Activated naive CD8-positive, alpha-beta T cell treated with anti-CD3 and anti-CD28 coated beads, Interleukin-2, amount 10 ng/mL, durations not matched to agents 7 days and 5 days (primary cell): ENCODE measurements at places on chromosomes 16 and 17. TPM values are rescaled to one million over a fixed set of nuclear protein-coding genes. Genes with fewer than 3 reads are reported as not detected.

DNA sequence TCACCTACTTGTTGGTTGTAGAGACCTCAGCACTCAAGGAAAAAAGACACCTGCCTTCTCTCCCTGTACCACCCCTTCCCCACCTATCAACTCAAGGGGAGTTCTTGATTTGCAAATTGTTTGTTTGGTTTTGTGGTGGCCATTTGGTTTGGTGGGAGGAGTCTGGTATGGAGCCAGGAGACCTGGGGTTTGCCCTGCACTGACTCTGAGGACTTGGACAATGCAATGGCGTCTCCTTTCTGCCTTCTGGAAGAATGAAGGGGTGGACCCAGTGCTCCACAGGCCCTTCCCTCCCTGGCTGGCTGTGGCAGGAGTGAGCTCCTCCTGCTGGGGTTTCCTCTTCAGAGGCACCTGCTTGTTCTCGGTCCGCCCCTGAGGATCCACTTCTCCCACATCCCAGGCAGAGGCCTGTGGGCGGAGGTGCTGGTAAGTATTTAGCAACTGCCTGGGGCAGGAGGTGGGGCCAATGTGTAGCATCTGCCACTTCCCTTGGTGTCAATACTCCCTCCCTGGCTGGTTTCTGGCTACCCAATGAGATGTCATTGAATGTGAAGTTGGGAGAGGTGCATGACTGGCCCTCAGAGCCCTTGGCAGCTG is 164.5 kb downstream of the NTN1 start:
- no peak overlapping the region for H3K27ac ChIP-seq
- no peak overlapping the region for H3K4me3 ChIP-seq
- no peak for DNase-seq
- no peaks in the 10 kb centered on the region for H3K4me1 ChIP-seq
- peaks cover 12% of the 10 kb centered on the region for H3K27me3 ChIP-seq

- H3K4me1 ChIP-seq, result peaks cover 6% of the 10 kb centered on the region
- peak overlapping the region; percentile 78 for H3K27ac ChIP-seq
- DNase-seq, result no peak
Measured at GRCh38 chr16:87842209-87842869, 27.0 kb downstream of the SLC7A5 start.

Gene SBK1
- 15.9 TPM for total RNA-seq

Gene C17orf78
- not detected for total RNA-seq

DNA sequence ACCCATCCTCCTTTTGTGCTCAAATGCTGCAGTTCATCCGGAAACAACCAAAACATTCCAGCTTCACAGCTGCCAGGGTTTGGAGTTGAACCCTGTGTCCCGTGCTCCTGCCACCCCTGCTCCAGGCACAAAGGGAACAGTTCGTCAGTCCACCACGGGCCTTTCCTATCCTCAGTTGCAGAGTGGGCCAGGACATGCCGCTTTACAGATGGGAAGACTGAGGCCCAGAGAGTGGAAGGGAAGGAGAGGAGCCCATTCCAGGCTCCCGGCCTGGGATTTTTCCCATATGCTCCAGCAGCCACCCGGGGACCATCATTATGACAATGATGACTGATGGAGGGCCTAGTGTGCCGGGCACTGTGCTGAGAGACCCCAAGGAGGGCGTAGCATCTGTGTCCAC is 27.6 kb downstream of the RAI1 start:
- no peak overlapping the region for H3K4me3 ChIP-seq
- no peaks in the 10 kb centered on the region for H3K27me3 ChIP-seq
- peaks cover 5% of the 10 kb centered on the region for H3K36me3 ChIP-seq
- no peak overlapping the region for H3K27ac ChIP-seq

DNA sequence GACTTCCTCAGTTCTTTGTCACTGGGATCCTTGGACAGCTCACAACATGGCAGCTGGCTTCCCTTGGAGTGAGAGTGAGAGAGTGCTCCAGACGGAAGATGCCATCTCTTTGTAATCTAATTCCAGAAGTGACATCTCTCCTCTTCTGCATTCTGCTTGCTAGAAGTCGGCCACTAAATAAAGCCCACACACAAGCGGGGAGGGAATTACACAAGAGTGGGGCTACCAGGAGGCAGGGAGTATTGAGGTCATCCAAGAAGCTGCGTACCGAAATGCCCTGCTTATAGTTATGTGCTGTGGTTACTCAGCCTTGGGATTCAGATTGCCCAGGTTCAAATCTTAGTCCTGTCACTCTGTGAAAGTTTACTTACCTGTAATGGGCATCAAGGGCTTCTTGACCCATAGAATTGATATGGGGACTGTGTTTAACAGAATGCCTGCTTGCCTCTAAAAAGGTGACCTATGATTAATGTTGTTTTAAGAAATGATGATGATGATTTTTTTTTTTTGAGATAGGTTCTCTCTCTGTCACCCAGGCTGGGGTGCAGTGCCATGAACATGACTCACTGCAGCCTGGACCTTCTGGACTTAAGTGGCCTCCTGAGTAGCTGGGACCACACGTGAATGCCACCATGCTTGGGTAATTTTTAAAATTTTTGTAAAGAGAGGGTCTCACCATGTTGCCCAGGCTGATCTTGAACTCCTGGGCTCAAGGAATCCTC is 120.9 kb upstream of the HS3ST2 start:
- no peak for DNase-seq
- no peak overlapping the region for H3K4me3 ChIP-seq
- no peaks in the 10 kb centered on the region for H3K4me1 ChIP-seq
- H3K27me3 ChIP-seq, result peaks cover 11% of the 10 kb centered on the region
- H3K36me3 ChIP-seq, result no peaks in the 10 kb centered on the region

DNA sequence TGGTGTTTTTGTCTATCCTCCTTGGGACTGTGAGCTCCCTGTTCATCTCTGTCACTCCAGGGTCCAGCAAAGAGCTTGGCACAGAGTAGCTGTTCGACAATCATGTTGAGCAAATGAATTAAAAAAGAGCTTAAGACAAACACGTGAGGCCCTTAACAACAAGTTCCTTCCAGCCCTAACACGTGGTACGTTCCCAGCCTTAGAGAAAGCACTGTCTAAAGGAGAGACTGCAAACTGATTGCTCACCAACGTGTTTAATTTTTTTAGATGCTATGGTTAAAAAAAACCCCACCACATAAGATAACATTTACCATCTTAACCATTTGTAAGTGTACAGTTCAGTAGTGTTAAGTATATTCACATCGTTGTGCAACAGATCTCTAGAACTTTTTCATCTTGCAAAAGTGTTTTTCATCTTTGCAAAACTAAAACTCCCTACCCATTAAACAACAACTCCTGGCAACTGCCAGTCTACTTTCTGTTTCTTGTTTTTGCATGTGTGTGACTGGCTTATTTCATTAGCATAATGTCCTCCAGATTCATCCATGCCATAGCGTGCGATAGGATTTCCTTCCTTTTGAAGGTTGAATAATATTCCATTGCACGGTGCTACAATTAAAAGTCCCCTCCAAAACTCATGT is 28.2 kb downstream of the LAT start:
- H3K27ac ChIP-seq, result peak overlapping the region; percentile 83
- peaks cover 35% of the 10 kb centered on the region for H3K4me1 ChIP-seq
- H3K36me3 ChIP-seq, result peaks cover 4% of the 10 kb centered on the region

- H3K27me3 ChIP-seq, result peaks cover 3% of the 10 kb centered on the region
- no peak overlapping the region for H3K27ac ChIP-seq
- H3K4me1 ChIP-seq, result no peaks in the 10 kb centered on the region
- no peak for DNase-seq
Measured at GRCh38 chr17:5942687-5943086, 127.5 kb upstream of the WSCD1 start.

DNA sequence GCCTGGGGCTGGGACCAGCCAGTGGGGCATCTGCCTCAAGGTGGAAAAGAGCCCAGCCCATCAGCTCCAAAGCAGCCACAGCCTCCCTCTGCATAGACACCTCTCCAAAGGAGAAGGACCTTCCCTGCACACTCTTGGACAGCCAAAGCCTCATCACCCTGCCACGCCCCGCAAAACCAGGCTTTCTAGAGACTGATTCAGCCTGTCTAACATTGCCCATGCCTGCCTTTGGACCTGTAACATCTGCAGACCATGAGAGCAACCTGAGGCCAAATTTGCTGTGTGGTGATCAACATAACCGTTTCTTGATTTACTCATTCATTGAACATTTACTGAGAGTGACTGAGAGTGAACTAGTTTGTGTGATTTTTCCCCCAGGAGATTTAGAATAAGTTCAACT is 219.7 kb upstream of the HSBP1 start:
- DNase-seq, result no peak
- no peak overlapping the region for H3K27ac ChIP-seq
- H3K27me3 ChIP-seq, result peaks cover 5% of the 10 kb centered on the region

- H3K27ac ChIP-seq, result no peak overlapping the region
- no peak overlapping the region for H3K4me3 ChIP-seq
- DNase-seq, result no peak
- no peaks in the 10 kb centered on the region for H3K27me3 ChIP-seq
- H3K36me3 ChIP-seq, result peaks cover 2% of the 10 kb centered on the region
Measured at GRCh38 chr17:16456742-16457316, 35.2 kb downstream of the LRRC75A start.

Gene SPNS2
- total RNA-seq, result 6.9 TPM

DNA sequence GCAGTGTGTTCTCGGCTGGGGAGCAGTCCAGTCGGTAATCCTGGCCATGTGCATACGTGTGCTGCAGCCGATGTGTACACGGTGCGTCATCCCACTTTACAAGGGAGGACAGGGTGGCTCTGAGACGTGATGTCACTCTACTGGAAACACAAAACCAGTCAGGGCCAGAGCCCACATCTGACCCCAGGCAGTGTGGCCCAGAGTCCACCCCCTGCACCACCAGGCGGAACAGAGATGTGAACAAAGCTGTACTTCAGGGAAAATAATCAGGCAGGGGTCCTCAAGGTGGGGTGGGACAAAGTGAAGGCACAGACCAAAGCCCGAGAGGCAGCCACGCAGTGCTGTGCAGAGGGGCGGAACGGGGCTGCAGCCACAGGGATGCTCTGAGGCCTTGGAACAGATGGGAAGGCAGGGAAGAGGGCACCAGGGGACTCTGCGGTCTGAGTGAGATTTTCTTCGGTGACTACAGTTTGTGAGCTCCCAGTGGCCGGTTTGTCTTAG is 181.5 kb downstream of the ZNF423 start:
- no peak overlapping the region for H3K27ac ChIP-seq
- DNase-seq, result no peak
- H3K27me3 ChIP-seq, result peaks cover 1% of the 10 kb centered on the region

- H3K4me3 ChIP-seq, result no peak overlapping the region
- no peak for DNase-seq
- no peaks in the 10 kb centered on the region for H3K36me3 ChIP-seq
Measured at GRCh38 chr16:88103581-88104188, 152.5 kb downstream of the BANP start.

Gene CBX2
- total RNA-seq, result 9.6 TPM

DNA sequence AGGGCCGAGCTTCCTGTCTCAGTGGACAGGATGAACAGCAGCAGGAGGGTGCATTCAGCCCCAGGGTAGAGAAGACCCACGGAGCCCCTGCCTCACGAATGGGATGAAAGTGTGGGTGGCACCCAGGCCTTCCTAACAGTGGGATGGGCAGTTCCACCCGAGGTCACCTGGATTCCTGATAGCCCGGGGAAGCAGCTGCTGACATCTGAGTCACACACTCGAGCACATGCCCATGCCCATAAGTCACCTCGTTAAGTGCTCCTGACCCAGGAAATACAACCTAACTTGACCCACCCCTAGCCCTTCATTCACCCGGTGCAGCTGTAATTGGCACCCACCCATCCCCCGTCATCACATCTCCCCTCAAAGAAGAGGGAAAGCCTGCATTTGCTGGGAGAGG is 85.3 kb upstream of the FOXF1 start:
- no peak overlapping the region for H3K27ac ChIP-seq
- H3K4me3 ChIP-seq, result no peak overlapping the region
- H3K36me3 ChIP-seq, result no peaks in the 10 kb centered on the region
- H3K4me1 ChIP-seq, result no peaks in the 10 kb centered on the region
- DNase-seq, result no peak

DNA sequence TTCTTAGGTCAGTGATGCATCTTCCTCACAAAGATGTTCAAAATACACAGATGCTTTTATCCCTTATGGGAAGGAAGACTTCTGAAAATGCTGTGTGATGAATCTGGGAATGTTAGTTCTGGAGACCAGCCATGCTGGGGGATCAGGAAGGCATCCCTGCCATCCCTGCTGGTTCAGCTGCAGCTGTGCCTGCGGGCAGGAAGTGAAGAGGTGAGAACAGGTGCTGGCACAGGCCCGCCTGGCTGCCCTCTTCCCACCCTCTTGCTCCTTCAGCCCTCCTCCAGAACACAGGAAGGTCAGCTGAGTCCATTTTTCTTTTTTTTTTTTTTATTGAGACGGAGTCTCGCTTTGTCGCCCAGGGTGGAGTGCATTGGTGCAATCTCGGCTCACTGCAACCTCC is 15.2 kb downstream of the RAB11FIP3 start:
- H3K4me1 ChIP-seq, result no peaks in the 10 kb centered on the region
- DNase-seq, result no peak
- no peaks in the 10 kb centered on the region for H3K27me3 ChIP-seq
- no peak overlapping the region for H3K27ac ChIP-seq
- H3K36me3 ChIP-seq, result no peaks in the 10 kb centered on the region

DNA sequence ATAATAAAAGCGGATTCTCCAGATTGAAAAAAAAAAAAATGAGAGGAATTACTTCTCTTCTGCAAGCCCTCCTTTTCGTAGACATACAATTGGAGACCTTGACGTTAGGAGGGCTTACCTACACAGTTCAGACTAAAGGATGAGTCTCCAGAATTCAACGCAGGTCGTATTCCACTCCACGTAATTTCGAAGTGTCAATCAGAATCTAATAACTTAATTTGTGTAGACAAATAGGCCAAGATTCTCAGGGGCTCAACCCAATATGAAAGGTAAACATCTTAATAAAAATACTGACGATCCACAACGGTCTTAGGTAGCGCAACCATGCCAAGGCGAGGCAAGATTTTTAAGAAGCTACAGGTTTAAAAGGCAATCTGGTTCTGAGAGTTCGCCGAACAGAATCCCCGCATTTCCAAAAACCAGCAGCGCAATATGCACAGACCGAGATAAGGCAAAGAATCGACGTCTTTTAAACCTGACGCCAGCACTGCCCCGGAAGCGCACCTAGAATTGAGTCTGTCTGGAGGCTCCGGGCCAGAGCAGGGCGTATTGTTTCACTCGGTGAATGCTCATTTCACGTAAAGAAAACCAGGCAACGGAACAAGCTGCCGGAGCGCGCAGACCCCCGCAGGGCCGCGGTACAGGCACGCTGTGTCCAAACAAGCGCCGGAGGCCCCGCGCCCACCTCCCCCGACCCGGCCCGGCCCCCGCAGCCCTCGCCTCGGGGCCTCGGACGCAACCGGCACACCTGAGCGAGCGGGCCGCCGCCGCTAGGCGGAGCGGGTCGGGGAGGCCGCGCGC is 623 bp downstream of the MBTPS1 start:
- H3K4me1 ChIP-seq, result peaks cover 10% of the 10 kb centered on the region
- DNase-seq, result no peak
- peak overlapping the region; percentile 94 for H3K4me3 ChIP-seq
- peaks cover 2% of the 10 kb centered on the region for H3K36me3 ChIP-seq

DNA sequence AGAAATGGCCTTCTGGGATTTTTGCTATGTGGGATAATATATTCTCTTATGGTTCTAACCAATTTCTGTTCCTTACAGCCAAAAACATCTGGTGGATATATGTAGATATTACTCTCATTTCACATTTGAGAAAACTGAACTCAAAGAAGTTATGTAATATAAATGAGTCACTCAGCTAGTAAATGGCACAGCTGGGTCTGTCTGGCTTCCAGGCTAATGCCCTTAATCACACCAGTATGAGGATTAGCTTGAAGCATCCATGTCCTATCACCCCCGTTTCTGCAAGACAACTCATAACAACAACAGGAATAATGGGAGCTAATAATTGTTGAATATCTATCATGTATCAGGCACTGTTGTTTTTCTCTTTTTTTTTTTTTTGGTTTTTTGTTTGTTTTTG is 34.4 kb upstream of the USP7 start:
- DNase-seq, result no peak
- peaks cover 4% of the 10 kb centered on the region for H3K4me1 ChIP-seq
- H3K27ac ChIP-seq, result no peak overlapping the region
- no peak overlapping the region for H3K4me3 ChIP-seq
- H3K27me3 ChIP-seq, result no peaks in the 10 kb centered on the region
- H3K36me3 ChIP-seq, result no peaks in the 10 kb centered on the region
